ENCODE measurements at places on chromosomes 12 and 14. TPM values are rescaled to one million over a fixed set of nuclear protein-coding genes. Genes with fewer than 3 reads are reported as not detected.

Gene RAB3IP
- 12.7 TPM for total RNA-seq

Gene FGF6
- total RNA-seq: not detected

Gene SERPINA10
- under 0.01 TPM for total RNA-seq

Gene IFNG-AS1
- total RNA-seq: not detected

Gene PTGES3
- 104 TPM for total RNA-seq

Gene TEX22
- total RNA-seq: 0.11 TPM

Gene BCL11B
- not detected for total RNA-seq
